ENCODE measurements at places on chromosomes 5 and 9.

- DNase-seq = no peak
Measured at GRCh38 chr5:127313379-127313778, 22.8 kb downstream of the MEGF10 start.

DNA sequence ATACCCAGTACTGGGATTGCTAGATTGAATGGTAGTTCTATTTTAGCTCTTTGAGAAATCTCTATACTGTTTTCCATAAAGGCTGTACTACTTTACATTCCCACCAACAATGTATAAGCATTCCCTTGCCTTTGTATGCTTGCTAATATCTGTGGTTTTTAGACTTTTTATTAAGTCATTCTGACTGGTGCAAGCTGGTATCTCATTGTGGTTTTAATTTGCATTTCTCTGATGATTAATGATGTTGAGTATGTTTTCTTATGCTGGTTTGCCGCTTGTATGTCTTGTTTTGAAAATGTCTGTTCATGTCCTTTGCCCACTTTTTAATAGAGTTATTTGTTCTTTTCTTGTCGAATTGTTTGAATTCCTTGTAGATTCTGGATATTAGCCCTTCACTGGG, 512.7 kb upstream of the PAPPA start:
- DNase-seq = no peak

DNA sequence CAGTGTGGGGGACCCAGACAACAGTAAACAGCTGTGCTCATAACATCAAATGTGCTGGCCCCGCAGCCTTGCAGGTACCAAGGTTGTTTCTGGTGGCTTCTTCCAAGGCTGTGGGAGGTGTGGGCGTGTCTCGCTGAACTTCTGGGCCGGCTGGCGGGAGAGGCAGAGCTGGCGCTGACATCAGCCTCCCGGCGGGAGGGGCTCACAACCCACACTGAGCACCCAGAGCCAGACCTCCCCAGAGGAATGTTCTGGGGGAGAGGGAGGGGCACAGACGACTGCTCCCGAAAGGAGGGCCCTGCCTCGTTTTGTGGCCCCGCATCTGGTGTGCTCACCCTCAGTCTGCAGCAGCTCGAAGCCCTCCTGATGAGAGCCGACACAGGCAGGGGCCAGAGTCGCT, 6.9 kb upstream of the SLC12A7 start:
- DNase-seq = no peak

DNA sequence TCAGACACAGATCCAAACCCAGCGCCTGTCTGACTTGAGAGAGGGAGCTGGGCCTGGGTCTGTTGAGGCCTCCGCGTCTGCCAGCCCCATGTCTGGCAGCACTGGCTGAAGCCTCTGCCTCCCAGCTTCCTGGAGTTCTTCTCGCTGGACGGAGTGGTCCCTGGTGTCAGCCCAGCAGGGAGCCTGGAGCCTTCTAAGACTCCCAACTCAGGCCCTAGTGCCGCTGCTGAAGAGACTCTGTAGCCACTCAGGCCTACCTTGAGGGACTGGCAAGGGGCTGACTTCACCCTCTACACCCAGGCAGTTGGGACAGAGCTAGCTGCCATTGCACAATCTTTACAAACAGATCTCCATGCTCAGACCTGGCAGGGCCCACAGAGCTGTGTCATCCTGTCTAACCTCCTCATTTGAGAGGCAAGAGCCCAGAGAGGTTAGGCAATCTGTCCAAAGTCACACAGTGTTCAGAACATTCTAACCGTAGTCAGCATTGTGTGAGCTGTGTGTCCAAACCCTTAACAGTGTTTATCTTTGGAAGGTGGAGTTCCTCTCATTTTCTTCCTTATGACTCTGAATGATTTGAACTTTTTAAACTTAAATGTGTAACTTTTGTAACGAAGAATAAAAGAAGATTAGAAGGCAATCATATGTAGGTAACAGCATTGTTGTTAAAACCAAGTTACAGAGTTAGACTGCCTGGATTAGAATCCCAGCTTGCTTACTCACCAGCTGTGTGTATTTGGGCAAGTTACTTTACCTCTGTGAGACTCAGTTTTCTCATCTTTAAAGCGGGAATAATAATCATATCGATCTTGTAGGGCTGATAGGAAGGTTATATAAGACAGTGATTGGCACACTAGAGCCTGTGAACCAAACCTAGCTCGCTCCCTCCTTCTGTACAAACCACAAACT, 4.6 kb upstream of the DUSP1 start:
- no peak for DNase-seq

GRCh38 chr5:6905883-6906282, 192.7 kb downstream of the TENT4A start:
- no peak for DNase-seq

DNA sequence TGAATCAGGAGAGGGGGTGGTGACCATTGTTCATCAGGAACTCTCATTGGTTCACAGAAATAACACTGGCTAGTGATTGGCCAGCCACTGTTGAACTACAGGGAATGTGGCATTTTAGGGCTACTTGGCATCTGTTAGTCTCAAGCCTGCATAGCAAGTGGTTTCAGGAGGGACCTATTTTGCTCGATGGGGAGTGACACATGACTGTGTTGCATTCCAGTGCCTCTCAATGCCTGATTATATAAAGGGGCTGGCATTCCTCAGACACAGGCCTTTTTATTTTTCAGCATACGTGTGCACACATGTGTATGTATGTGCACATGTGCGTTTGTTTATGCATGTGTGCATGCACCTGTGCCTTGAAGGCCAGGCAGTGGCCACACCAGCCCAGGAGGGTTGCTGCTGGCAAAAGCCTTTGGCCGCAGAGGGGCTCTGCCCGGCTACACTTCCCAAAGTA, 23.2 kb downstream of the FGD3 start:
- DNase-seq = no peak

GRCh38 chr9:1938675-1939170, 76.4 kb upstream of the SMARCA2 start:
- DNase-seq = no peak

DNA sequence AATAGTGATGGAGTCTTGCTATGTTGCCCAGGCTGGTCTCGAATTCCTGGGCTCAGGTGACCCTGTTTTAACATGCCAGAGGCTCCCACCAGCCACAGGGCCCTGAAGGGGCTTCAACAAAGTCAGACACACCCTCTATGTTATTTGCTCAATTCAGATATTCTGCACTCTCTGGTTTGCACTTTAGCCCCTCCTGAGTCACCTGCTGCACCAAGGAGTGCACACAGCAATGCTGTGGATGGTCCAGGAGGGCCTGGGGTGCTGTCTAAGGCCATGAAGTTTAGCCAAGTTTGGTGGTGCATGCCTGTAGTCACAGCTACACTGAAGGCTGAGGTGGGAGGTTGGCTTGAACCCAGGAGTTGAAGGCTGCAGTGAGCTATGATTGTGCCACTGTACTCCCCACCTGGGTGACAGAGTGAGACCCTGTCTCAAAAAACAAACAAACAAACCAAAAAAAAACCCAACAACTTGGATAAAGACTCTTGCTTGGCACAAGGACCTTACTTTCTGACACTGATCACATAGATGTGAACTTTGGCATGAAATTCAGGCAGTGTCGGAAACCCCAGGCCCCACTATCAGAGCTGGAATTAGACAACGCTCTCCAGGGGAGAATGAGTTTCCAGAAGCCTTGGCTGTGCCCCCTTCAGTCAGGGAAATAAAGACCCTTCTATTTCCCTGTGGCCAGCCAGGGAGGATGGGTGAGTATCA, 39.7 kb upstream of the CDKN2AIPNL start:
- no peak for DNase-seq

DNA sequence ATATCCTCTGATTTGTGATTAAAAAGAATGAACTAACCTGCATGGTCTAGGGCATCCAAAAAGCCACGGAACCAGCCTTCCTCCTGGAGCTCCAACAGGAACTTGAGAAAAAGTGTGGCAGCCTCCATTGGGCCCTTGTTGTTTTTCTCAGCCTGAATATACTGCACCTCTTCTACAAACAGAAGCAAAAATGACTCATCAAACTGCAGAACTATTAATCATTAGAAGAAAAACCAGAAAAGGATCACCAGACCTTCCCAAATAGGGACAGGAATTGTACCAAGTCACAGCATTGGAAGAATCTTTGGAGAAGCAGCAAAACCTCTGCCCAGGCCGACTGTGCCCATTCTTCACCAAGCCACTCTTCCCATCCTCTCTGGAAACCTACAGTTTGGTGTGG, 25.2 kb downstream of the RIGI start:
- no peak for DNase-seq

- no peak for DNase-seq
Measured at GRCh38 chr5:93123127-93123526, 457.9 kb downstream of the NR2F1-AS1 start.

GRCh38 chr5:123265551-123265950, 157.7 kb downstream of the CEP120 start:
- DNase-seq = no peak

DNA sequence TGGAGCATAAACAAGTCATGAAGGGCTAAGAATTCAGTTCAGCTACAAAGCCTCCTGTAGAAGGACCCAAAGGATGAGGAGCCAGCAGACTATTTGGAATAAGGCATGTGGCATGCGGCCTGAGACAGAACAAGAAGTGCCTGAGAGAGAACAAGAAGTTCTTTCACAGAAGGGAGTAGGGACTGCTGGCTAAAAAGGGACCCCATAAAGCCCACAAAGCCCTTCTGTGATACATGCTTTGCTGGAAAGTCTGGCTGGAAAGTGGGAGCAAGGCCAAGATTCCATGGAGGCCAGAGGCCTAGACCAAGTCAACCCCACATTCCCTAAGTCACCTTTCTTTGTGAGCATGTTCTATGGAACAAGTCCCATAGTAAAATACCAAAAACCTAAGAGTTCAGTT, 35.9 kb upstream of the UBAP2 start:
- DNase-seq = no peak

- DNase-seq = no peak
Measured at GRCh38 chr9:114303977-114304376, 18.9 kb upstream of the ORM1 start.

- DNase-seq = peak; percentile 34
Measured at GRCh38 chr5:149367249-149367971, 9.6 kb downstream of the PCYOX1L start.

GRCh38 chr9:95910023-95910707, 34.7 kb downstream of the ERCC6L2 start:
- DNase-seq = no peak

DNA sequence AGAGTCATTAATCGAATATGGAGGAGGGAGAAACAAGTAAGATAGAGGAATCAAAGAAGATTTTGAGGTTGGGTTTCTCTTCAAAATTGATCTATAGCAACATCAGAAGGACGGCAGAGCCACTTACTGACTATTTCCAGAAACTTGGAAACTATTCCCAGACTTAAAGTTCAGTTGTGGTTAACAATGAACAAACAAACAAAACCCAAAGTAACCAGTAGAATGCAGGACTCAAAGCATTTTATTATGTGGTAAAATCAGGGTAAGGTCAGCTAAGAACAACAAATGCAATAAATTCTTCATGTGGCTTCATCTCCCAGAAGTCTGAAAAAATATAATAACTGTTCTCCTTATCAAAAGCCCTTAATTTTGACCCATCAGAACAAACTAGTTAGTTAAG, 54.9 kb upstream of the OSMR start:
- no peak for DNase-seq

DNA sequence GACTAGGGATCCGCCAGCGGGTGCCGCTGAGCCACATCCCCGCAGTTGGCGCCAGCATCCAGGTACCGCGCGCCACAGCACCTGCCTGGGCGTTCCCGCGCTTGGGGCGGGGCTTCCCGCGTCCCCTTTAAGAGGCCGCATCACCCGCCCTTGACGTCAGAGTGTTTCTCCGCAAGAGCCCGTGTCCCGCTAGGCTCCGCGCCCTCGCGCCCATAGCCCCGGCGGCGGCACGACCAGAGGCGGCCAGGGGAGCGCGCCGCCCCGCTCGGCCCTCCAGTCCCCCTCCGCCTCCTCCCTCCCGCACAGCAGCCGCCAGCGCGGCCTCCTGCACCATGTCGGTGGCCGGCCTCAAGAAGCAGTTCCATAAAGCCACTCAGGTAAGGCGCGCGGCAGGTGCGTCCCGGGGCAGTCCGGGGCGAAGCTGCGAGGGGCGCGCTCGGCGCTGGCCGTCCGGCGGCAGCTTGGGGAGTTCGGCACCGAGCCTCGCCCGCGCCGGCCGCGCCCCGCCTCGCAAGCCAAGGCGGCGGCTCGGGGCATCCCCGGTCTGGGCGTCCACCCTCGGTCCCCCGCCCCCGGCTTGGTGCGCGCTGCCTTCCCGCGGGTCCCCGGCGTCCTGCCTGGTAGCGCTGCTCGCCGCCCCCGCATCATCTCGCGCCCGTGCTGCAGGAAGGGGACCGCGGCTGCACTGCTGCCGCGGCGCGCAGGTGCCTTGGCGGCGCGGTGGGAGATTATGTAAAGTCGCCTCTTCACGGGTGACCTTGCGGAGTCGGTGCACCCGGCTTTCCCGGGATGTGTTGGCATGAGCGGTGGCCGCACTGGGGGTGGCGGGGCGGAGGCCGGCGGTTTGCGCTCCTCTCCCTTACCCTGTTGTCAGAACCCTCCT, at the start of gene SH3GL2:
Gene SH3GL2, plus strand, starts transcription at position 156 of the 883 bp plus-strand sequence.
- no peak for DNase-seq

GRCh38 chr5:142952229-142952628, 182.1 kb downstream of the ARHGAP26 start:
- no peak for DNase-seq

DNA sequence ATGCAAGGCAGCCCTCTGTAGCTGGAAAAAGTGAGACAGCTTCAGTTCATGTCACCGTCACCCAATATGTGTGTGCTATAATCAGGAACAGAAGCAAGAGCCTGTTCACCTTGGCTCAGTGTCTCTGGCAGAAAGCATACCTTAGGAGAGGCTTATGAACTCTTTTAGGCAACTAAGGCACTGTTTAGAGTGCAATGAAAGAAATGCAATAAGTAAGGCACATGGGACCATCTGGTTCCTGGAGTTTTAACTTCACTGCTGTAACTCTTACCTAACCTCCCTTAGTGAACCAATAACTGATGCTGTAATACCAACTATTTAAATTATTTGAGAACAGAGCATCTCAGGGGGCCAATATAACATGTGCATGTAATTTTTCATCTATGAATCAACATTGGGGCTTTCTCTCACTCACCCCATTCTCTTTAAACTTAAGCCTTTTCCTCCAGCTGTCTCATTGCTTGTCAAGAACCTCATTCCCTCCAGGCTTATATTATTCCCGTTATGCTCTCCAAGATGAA, 32.4 kb downstream of the C9 start:
- no peak for DNase-seq

DNA sequence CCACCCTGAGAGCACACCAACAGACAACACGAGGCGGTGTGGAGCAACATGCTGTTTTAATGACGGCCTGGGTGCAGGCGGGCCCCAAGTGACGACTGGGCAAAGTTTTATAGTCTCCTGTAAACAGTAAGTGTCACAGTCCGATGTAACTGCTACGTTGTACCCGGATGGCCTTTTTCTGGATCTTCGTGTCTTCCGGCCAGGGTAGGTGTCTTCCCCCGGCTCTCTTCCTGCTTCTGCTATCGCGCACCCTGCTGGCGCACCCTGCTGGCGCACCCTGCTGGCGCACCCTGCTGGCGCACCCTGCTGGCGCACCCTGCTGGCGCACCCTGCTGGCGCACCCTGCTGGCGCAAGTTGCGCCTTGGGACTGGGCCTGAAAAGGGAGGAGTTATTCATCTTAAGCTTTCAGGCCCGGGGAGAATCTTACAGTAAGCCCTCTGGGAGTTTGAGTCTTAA, 143.0 kb upstream of the TARS1 start:
- DNase-seq = no peak

- DNase-seq = no peak
Measured at GRCh38 chr9:6616951-6617602, 28.5 kb downstream of the GLDC start.
